ENCODE measurements at places on chromosomes 2 and 18.

- no peaks in the 10 kb centered on the region for H3K36me3 ChIP-seq
- no peaks in the 10 kb centered on the region for H3K4me1 ChIP-seq
- no peak overlapping the region for H3K27ac ChIP-seq
- no peak overlapping the region for H3K4me3 ChIP-seq
- no peak for DNase-seq
- no peaks in the 10 kb centered on the region for H3K27me3 ChIP-seq
These were observed 32.5 kb upstream of the KCNE4 start for GRCh38 chr2:223019390-223019930.

- H3K27me3 ChIP-seq: no peaks in the 10 kb centered on the region
- no peaks in the 10 kb centered on the region for H3K36me3 ChIP-seq
- no peak overlapping the region for H3K4me3 ChIP-seq
- no peak overlapping the region for H3K27ac ChIP-seq
- no peaks in the 10 kb centered on the region for H3K4me1 ChIP-seq
These were observed 311.0 kb downstream of the CBLN2 start for GRCh38 chr18:72233106-72233505.

- no peaks in the 10 kb centered on the region for H3K27me3 ChIP-seq
- DNase-seq: no peak
- peaks cover 2% of the 10 kb centered on the region for H3K4me1 ChIP-seq
- H3K4me3 ChIP-seq: no peak overlapping the region
- H3K36me3 ChIP-seq: no peaks in the 10 kb centered on the region
These were observed 552.4 kb upstream of the TNP1 start for GRCh38 chr2:217412277-217412676.

DNA sequence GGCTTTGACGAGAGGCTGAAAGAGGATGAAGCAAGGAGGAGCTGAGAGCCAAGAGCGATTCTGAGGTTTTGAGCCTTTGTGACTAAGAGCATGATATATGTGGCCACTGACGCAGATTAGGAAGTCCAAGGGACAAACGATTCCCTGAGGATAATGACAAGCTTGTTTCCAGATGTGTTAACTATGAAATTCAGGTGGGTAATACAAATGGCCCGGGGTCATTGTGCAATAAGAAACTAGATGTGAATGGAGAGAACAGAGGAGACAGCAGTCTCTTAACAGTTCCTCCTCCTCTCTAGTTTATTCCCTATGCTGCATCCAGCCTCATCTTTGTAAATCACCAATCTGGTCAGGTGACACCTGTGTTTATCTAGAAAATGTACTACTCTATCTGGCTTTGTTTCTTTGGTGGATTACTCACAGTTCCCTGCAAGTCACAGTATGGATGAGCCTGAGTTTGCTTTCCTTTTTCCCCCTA, 84.2 kb downstream of the SOCS6 start:
- DNase-seq: no peak
- H3K27ac ChIP-seq: no peak overlapping the region
- H3K36me3 ChIP-seq: no peaks in the 10 kb centered on the region
- H3K27me3 ChIP-seq: no peaks in the 10 kb centered on the region
- H3K4me1 ChIP-seq: peaks cover 6% of the 10 kb centered on the region

DNA sequence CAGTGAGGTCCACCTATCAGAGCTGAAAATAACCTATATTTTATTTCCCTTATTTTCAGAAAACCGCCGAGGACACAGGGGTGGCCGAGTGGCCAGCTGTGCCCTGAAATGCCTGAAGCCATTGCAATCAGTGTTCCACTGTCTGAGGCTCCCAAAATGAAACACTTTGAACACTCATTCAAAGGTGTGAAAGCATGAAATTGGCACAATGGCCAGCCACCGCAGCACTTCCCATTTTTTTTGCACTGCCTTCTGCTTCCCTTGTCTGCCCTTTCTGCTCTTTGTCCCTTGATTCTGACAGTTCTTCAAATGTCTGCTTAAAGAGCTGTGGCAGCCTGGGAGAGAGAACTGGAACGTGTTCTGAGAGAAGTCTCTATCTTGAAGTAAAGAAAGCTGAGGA, 1127.5 kb upstream of the CELF4 start:
- no peaks in the 10 kb centered on the region for H3K4me1 ChIP-seq
- no peak for DNase-seq
- no peak overlapping the region for H3K27ac ChIP-seq
- H3K4me3 ChIP-seq: no peak overlapping the region
- H3K36me3 ChIP-seq: no peaks in the 10 kb centered on the region

DNA sequence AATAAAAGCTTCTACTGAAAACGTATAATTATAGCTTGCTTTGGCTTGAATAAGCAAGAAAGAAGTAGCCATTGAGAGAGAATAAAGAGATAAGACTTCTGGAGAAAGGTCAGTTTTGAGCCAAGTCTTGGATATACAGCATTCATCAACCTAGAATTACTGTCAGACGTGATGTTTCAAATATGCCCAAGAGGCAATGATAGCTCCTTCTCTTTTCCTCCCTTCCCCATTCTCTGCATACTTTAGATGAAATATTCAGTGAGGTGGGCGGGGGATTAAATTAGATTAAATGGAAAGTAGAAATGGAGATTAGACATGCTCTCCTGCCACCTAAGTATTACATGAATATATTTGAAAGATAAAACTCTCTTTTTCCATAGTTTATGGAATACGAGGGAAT, 8.7 kb downstream of the ANTXR1 start:
- H3K27ac ChIP-seq: no peak overlapping the region
- H3K4me3 ChIP-seq: no peak overlapping the region
- H3K4me1 ChIP-seq: peaks cover 2% of the 10 kb centered on the region

All from kidney (tissue), 22 donors.